ENCODE measurements at places on chromosomes 11 and 22.

DNA sequence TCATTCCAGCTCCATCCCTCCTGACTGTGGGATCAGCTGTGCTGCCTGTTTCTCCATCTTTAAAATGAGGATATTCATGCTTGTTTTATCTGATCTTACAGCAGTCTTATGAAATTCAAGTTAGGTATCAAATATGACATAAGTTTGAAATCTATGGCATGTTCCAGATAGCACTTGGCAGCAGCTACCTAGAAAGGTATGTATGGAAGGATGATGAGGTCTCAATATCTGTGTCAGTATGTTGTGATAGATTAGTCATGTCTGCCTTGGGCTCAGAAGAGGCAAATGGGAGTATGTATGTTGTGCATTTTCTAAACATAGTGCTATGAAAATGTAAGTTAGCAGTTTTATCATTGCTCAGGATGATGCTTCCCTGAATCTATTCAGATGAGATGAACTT, 122.1 kb downstream of the NAV2 start:
- DNase-seq = no peak

GRCh38 chr11:69957849-69958248, 120.3 kb upstream of the ANO1 start:
- no peak for DNase-seq

- DNase-seq = no peak
Observed at GRCh38 chr11:312092-312816, 1.6 kb upstream of the IFITM1 start.

DNA sequence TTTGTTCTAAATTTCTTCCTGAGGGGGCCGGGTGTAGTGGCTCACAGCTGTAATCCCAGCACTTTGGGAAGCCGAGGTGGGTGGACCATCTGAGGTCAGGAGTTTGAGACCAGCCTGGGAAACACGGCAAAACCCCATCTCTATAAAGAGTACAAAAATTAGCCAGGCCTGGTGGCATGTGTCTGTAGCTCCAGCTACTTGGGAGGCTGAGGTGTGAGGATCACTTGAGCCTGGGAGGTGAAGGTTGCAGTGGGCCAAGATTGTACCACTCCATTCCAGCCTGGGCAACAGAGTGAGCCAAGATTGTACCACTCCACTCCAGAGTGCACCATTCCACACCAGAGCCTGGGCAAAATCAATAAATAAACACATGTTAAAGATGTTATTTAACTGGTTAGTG, 20.6 kb upstream of the TOP3B start:
- no peak for DNase-seq

DNA sequence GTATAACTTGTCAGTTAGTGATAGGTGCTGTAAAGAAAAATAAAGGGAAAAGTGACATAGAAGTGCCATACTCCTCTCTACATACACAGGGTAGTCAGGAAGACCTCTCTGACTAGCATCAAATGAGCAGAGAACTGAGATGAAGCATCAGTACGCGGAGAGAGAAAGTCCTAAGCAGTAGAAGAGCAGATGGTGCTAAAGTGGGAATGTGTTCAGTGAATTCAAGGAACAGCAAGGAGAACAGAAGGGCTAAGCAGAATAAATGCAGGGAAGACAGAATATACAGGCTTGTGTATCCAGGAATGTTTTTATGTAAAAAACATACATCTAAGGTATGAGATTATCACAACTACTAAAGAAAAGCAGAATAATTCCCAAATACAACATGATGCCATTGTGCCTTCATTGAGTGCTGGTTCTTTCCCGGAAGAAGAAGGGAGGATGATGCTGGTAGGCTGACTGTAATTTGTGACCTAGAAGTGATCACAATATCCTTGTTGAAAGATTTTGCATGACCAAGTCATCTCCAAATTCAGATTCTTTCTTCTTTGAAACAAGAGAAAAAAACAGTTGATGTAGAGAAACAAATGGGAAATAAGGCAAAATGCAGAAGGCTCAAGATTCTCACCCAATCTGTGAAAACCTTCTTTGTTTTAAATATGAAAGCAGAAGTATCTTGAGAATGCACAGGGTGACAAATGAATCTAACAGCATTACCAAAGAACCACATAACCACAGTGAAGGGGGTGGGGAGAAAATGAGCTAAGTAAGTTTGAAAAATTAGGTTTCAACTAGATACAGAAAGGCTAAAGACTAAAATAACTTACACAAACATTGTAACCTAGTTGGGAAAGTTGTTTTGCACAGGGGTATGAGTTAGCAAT, 20.5 kb downstream of the MRE11 start:
- DNase-seq = no peak

DNA sequence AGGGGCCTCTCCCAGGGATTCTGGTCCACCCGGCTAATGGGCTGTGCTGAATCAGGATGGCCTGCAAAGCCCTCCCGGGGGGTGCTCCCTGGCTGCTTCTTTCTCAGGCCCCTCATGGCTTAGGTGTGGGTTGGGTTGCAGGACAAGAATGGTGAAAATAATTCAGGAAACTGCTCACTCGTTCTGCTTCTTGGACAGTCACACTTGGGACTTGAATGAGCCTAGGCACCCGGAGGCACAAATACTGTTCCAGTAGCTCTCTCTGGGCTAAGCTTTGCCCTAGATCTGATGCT, 83.2 kb downstream of the TRIM29 start:
- DNase-seq = no peak

GRCh38 chr22:31347251-31348008, 1.3 kb upstream of the PATZ1 start:
- DNase-seq = peak; percentile 58

- DNase-seq = no peak
Observed at GRCh38 chr11:86370171-86370570, 4.5 kb upstream of the CCDC81 start.

DNA sequence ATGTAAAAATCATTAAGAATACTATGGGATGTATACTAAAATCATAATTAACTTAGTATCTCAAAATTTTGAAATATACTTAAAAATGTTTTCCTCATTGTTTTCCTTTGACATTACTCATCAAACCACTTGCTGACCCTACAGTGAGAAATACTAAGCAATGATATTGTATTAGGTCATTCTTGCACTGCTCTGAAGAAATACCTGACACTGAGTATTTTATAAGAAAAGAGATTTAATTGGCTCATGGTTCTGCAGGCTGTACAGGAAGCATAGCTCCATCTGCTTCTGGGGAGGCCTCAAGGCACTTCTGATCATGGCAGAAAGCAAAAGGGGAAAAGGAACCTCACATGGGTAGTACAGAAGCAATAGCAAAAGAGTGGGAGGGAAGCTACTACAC, 950.9 kb upstream of the CHORDC1 start:
- no peak for DNase-seq

GRCh38 chr11:12167061-12168000, 56.9 kb downstream of the MICAL2 start:
- no peak for DNase-seq

DNA sequence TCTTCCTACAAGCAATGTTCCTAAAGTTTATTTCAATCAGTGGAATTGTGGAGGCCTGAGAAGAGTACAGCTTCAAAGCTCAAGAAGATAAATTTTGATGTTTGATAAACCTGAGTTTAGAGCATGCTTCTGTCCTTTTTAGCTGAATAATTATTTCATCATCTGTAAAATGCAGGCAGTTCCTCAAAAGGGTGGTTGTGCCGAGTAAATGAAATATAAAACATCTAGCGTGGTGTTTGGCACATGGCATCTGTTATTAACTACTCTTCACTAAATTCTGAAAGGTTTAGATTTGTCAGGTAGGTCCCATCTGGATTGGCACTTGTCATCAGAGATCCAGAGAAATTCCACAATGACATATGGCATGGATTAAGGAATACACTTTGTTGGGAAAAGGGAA, 155.1 kb downstream of the DDX10 start:
- DNase-seq = no peak

All from CD4-positive, alpha-beta memory T cell (primary cell).